ENCODE measurements at places on chromosomes 2 and 18. TPM values are rescaled to one million over a fixed set of nuclear protein-coding genes. Genes with fewer than 3 reads are reported as not detected.

APCDD1 gene
- total RNA-seq: 0.32 TPM

KDM3A gene
- 140 TPM for total RNA-seq

TUBB8B gene
- total RNA-seq: not detected

RIT2 gene
- not detected for total RNA-seq

TCF23 gene
- not detected for total RNA-seq

RAX gene
- not detected for total RNA-seq

SPATA3 gene
- total RNA-seq: not detected

CTAGE1 gene
- not detected for total RNA-seq

B4GALT6 gene
- 0.76 TPM for total RNA-seq

CD8B gene
- total RNA-seq: 206 TPM

NEDD4L gene
- 10.3 TPM for total RNA-seq

RAPGEF4 gene
- 0.38 TPM for total RNA-seq

ALPG gene
- total RNA-seq: not detected

FMNL2 gene
- total RNA-seq: 0.63 TPM

SP9 gene
- not detected for total RNA-seq

CNRIP1 gene
- total RNA-seq: 0.59 TPM

ACMSD gene
- not detected for total RNA-seq

UGT1A5 gene
- not detected for total RNA-seq

ANKRD62 gene
- not detected for total RNA-seq

CRYGD gene
- not detected for total RNA-seq

BOLL gene
- not detected for total RNA-seq

RTKN gene
- not detected for total RNA-seq
